ENCODE measurements at places on chromosomes 4 and X. TPM values are rescaled to one million over a fixed set of nuclear protein-coding genes. Genes with fewer than 3 reads are reported as not detected.

The SMPX gene
- total RNA-seq = not detected

The RHOXF1 gene
- total RNA-seq = not detected

The STIM2 gene
- total RNA-seq = 20.4 TPM

The PHOX2B gene
- not detected for total RNA-seq

The NALF2 gene
- total RNA-seq = 0.05 TPM

The TLR1 gene
- 1.3 TPM for total RNA-seq

The FAM9C gene
- total RNA-seq = not detected

The OTC gene
- total RNA-seq = not detected

The VCX3A gene
- not detected for total RNA-seq

Measured in mammary microvascular endothelial cell (primary cell).